ENCODE measurements at places on chromosomes 5 and 9.

- no peak for DNase-seq
Measured at GRCh38 chr9:22147813-22148527, 138.9 kb upstream of the CDKN2B start.

DNA sequence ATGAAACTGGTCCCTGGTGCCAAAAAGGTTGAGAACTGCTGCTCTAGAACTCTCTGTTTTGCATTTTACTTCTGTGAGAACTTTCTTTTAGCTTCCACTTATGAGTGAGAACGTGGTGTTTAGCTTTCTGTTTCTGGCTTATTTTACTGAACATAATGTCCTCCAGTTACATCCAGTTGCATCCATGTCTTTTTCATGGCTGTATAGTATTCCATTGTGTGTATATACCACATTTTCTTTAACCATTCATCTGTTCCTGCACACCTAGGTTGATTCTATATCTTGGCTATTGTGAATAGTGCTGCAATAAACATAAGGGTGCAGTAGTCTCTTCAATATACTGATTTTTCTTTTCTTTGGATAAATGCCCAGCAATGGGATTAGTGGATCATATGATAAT lies 165.7 kb downstream of the NPR3 start:
- DNase-seq: no peak

GRCh38 chr9:3848445-3849114 lies 322.8 kb upstream of the RFX3 start:
- peak; percentile 39 for DNase-seq

DNA sequence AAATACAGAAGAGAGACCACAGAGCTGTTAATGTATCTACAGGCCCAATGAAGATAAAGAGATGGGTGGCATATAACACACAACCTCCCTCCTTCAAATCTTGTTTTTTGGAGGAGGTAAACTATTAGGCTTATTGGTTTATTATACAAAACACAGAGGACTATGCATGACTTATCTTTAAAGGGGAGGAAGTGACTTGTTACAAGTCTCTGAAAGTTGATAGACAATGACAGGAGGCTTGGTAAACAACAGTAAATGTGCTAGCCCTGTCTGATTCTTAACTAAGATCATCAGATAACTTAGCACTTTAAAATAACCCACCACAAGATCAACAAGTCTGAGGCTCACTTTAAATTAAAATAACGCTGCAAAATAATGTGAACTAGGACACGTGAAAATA lies 219.0 kb downstream of the MLLT3 start:
- DNase-seq: no peak

- DNase-seq: no peak
Measured at GRCh38 chr5:77725616-77726015, 50.5 kb downstream of the TBCA start.
